Stimulated activated CD4-positive, alpha-beta T cell treated with anti-CD3 and anti-CD28 coated beads, Interleukin-1b, Interleukin-23, amount 100 ng/mL, for 4 hours (primary cell): ENCODE measurements at places on chromosomes 13 and 19.

- DNase-seq, result no peak
Observed at GRCh38 chr13:110289174-110289573, 17.8 kb downstream of the COL4A1 start.

DNA sequence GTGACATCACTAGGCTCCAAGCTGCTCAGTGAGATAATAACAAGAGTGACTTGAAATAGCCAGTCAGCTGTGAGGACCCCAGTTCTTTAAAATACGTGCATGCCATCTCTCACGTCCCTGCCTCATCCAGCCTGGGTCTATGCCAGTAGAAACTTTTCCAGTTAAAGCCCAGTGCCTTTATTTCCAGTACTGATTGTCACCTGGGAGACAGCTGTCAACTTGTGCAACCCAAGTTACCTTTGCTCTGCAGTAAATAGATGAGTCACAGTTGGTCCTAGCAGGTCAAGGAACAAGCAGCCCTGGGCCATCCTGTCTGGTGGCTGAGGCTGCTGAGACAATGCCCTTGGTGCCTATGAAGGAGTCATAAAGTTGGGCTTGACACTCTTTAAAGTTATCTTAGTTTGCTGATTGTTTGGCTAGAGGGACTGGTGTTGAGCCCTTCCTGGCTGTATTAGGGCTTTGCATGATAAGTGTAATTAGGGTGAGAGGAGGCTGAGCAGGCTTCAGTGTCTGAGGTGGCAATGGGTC lies 228.7 kb downstream of the LACC1 start:
- no peak for DNase-seq

DNA sequence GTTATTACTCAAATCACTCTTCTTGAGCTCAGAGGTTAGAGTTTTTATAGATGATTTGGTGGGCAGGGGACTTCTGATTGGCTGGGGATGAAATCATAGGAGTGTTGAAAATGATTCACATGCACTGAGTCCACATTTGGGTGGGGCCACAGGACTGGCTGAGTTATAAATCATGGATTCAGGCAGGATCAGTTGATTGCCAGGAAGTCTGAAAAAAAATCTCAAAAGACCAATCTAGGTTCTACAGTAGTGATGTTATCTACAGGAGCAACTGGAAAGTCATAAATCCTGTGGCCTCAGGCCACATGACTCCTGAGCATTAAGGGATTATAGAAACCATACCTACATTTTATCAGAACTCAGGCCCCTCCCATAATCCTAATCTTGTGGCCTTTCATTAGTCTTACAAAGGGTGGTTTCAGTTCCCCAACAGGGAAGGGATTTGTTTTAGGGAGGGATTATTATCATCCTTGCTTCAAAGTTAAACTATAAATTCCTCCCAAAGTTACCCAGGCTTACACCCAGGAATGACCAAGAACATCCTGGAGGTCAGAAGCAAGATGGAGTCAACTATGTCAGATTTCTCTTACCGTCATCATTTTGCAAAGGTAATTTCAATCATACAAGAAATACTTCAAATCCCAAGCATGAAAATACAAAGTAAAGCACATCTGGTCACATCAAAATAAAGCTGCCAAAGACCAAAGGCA lies 5.6 kb upstream of the CCDC70 start:
- DNase-seq, result no peak

GRCh38 chr13:32284927-32285632 lies 30.1 kb downstream of the ZAR1L start:
- DNase-seq, result no peak

DNA sequence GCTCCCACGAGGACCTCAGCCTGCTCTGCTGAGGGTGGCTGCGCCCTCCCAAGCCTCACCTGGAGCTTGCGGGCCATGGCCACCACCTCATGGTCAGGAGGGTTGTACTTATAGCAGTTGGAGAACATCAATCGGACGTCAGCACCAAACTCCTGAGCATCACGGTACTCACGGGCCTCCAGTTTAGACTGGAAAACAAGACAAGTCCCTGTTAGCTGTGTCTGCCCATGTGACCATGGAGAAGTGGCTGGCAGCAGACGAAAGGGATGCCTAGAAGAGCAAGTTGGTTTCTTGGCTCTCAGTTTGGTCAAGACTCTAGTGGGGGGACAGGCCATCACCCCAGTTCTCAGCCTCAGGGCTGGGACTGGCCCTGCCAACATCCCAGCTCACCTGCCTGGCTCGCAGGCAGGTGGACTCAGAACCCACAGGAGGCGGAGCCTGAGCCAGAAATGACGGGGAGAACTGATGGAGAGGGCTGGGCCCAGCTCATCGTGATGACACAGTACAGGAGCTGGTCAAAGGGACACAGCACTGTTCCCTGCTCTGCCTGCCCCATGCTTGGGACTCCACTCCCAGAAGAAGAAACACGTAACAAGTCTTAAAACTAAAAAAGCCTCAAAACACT lies 31.2 kb upstream of the EPHX3 start:
- no peak for DNase-seq
